ENCODE measurements at places on chromosomes 3 and 15.

- no peak for DNase-seq
Observed at GRCh38 chr3:175149675-175150074, 290.5 kb downstream of the NAALADL2 start.

GRCh38 chr3:25493246-25493645 is 65.2 kb downstream of the RARB start:
- DNase-seq: no peak

DNA sequence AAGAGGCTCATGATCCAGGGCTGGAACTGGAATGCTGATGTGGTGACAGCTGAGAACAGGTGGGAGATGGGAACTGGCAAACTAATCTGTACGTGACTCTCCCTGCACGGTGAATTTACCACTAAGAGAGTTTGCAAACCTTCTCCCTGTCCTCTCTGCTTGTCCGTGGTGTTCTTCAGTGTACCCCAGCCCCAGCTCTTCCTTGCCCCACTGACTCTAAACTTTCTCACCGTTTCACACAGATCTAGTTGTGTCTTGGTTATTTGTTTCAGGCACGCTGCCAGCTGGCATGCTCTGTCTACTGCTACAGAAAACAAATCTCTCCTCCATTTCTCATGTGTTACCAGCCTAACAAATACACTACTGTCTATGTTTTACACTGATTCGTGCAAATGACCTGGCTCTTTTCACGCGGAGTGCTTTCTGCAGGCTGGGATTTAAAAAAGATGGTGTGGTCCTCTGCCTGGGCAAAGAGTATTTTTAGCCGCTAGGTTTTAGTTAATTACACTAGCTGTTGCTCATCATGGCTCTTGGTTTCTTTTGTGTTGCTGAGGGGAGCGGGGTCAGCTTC is 192.7 kb upstream of the LRIG1 start:
- DNase-seq: no peak

GRCh38 chr3:52339612-52340011 is 23.5 kb downstream of the DNAH1 start:
- peak; percentile 59 for DNase-seq

DNA sequence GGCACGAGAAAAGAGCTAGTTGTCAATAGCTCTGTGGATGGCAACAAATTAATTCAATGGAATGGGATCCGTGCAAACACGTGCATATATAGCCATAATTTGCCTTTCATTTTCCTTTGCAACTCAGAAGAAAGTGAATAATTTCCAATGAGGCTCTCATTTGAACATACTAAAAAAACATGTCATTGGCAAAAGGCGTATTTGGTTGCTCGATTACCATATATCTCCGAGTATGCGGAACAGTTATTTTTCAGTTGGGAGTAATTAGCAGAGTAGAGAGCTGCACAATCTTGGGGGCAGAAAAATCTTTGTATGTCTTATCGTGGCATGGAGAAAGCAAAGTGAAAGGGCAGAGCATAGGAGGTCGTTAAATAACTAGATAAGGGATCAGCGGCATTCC is 257.4 kb downstream of the SV2B start:
- DNase-seq: no peak
